Stimulated activated CD4-positive, alpha-beta T cell treated with anti-CD3 and anti-CD28 coated beads, Interleukin-1b, Interleukin-23, amount 100 ng/mL, for 1 hour (primary cell): ENCODE measurements at places on chromosomes 12 and 14.

DNA sequence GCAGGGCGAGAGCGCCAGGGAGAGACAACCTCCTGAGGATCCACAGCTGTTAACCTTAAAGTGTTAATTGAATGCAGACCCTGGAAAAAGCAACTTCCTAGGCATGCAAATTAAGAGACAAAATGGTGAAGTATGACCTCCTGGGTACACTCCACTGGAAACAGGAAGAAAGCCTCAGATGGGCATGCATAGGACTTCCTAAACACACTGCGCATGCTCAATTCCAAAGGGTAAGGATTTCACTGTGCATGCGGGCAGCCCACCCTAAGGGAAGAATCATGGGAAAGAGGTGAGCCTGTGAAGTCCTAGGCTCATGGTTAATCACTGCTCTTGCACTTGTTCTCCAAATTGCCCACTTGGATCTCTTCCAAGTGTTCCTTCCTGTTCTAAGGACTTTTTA is 80.5 kb upstream of the CAPRIN2 start:
- DNase-seq, result no peak

- DNase-seq, result no peak
Measured at GRCh38 chr12:6975297-6976032, 4.8 kb downstream of the EMG1 start.

- no peak for DNase-seq
Measured at GRCh38 chr14:105150026-105150367, 18.6 kb downstream of the JAG2 start.

DNA sequence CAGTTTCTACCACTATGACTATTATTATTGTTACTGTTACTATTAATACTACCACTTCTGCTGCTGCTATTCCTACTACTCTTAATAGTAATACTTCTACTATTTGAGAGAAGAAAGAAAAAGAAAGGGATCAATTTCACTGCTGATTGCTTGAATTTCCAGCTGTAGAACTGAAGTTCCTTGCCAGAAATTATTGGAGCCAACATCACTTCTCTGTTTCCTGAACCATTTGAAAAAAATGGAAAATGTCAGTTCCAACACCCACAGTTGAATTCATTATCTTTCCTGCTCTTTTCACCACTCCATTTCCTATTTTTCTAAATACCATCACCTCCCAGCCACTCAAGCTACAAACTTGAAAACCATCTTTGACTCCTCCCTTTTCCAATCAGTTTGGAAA is 54.1 kb upstream of the PIK3C2G start:
- no peak for DNase-seq

DNA sequence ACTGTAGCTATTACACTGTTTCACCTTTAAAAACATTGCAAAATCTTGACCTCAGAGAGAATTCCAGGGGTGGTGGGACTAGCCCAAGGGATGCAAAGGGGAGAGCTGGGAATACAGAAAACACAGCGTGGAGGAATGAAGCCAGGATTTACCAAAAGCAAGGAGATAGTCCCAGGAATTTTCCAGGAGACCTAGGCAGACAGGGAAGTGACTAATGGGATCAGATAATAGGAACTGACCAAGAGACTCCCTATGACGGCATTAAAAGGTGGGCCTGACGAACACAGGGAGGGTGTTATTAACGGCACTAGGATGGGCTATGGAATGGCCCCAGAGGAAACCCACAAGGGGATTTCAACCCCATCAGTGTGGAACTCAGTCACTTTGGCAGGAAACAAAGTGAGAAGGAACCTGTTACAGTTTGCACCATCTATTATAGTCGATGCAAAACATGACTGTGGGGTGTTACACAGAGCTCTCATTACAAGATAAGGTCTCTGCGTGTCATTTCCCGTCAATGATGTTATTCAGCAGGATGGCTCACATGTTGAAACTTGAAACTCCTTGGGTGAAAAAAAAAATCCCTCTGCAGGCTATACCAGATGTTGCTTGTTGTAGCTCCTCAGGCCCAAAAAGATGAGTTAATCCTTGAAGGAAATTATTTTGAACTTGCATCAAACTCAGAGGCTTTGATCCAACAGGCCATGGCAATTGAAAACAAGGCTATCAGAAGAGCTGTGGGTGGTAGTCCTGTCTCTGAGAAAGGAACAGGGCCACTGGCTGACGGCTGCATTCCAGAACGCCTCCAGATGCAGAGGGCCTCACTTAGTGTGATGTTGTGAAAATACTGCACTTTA is 58.7 kb downstream of the DRAM1 start:
- DNase-seq, result no peak

DNA sequence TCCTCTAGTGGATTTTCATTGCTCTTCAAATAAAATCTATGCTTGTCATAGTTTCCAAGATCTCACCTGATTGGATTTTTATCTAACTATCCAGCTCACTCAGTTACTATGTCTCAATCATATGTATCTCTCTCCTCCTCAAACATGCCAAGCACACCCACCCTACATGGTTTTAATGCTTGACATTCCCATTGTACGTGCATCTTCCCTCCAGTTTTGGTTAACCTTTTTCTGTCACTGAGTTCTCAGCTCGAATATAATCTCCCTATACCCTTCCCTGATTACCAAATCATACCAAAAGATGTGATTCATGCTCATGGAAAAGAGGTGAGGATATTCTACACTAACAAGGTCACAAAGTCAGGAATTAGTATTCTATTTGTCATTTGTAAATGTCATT is 12.0 kb upstream of the PTPRQ start:
- DNase-seq, result no peak

- no peak for DNase-seq
Measured at GRCh38 chr14:26400373-26400772, 197.5 kb downstream of the NOVA1 start.

DNA sequence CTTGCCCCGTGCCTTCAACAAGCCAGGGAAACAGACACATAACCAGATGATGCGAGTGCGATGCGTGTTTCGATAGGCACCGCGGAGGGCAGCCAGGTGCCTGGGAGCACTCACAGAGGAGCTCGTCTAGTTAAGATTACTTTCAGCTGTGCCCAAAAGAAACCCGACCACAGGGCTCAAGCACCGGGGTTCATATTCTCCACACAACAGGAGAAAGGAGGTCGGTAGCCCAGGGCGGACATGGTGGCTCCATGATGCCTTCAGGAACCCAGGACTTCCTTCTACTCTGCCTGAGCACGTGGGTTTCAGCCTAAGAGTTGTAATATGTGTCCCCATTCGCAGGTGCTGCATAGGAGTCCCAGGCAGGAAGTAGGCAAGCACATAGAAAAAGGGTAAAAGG is 53.7 kb upstream of the DDX11 start:
- DNase-seq, result no peak

DNA sequence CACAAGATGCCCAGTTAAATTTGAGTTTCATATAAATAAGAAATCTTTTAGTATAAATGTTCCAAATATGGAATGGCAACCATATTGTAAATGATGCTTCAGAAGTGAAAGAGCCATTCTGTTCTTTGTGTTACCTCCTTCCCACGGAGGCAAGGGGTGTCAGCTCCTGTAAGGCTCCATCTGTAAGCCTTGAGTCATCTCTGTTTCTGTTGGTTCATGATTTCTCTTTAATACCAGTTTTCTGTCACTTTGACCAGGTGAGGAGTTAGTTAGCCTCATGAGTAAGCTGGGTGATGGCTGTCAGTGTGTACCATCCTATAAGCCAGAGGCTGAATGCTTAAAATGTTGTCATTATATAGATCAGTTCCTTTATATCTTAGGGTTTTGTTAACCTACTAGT is 61.9 kb downstream of the TMEM30B start:
- no peak for DNase-seq

GRCh38 chr12:66739940-66740651 is 61.2 kb upstream of the GRIP1 start:
- no peak for DNase-seq

- no peak for DNase-seq
Measured at GRCh38 chr12:66664076-66664475, 14.8 kb downstream of the GRIP1 start.

- DNase-seq, result no peak
Measured at GRCh38 chr14:99529899-99530298, 48.7 kb downstream of the CCNK start.

DNA sequence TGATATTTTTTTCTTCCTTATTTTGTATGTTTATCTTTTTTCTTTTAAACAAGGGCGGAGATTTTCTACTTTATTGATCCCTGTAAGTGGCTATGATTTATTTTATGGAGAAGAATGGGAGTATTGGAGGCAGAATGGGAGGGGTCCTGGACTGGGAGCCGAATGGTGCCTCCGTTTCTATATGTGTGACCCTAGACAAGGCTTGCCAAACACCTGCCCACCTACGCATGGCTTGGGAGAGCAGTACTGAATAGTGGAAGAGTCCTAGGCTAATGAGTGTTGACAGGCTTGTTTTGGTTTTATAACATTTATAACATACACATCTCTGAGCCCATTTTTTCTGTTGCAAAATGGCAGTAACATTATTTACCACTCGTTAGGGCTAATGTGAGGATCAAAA is 29.0 kb downstream of the STK38L start:
- DNase-seq, result no peak

GRCh38 chr14:96852823-96853422 is 55.7 kb downstream of the VRK1 start:
- no peak for DNase-seq
